ENCODE measurements at places on chromosomes 1 and 21.
A peak's percentile ranks its signal among the peaks of the same experiment; 100 is the strongest.

DNA sequence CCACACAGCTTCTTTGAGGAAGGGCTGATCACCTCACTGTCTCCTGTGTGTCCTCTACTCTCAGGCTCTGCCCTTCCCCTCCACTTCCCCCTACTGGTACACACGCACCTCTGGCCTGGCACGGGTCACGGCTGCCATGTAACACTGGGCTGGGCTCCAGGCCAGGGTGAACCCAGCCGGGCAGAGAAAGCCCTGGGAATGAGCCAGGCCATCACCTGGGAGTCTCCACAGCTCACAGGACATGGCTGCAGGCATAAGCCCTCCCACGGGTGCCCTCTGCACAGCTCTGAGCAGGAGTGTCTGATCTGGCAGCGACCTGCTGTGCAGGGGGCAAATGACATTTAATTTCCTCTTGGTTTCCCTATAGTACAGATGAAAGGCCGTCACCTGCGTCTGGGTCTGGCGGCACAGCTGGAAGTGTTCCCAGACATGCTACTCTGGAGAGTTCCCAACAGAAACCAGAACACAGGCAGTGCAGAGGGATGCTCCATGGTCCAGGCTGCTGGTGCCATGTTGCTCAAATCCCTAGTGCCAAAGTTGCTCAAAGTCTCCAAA lies 61.2 kb downstream of the ERI3 start:
- no peak for DNase-seq

GRCh38 chr1:217342105-217342504 lies 288.8 kb downstream of the GPATCH2 start:
- DNase-seq, result no peak

GRCh38 chr1:94079989-94080388 lies 41.0 kb downstream of the ABCA4 start:
- no peak for DNase-seq

- peak; percentile 12 for DNase-seq
These were observed 19.5 kb upstream of the COL6A2 start for GRCh38 chr21:46078322-46078977.

DNA sequence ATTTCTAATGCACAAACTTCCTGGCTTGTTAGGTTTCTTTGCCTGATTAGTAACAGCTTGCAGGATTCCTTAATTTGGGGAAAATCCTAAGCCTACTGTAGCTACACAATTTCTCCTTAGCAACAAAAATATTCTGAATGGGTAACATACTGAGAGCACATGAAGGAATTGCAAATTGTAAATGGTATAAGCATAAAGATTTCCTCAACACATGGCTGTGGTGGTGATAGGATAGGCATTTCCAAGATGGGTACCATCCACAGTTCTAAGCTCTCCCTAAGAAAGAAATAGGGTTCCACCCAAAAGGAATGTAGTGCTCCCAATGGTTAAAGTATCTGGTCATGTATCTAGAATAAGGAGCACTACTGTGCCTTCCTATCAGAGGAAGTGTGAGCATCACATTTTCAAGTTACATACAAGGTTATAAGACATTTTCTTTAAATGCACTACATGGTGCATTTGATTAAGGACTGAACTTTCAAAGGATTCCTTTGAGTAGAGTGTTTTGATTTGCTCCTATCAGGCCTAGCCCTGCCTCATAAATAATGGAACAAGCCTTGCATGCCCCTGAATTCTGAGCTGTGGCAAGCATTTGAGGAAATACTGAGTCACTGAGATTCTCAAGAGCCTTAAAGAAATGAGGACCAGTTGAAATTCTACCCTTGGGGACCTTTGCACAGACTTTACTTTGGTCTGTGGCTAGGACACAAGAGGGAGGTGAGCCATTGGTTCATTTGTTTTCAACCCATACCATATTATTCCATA lies 286.4 kb downstream of the PTBP2 start:
- no peak for DNase-seq

- DNase-seq, result no peak
These were observed 16.5 kb downstream of the TRIT1 start for GRCh38 chr1:39866767-39867166.

GRCh38 chr1:81270051-81270450 lies 530.7 kb upstream of the ADGRL2 start:
- no peak for DNase-seq

DNA sequence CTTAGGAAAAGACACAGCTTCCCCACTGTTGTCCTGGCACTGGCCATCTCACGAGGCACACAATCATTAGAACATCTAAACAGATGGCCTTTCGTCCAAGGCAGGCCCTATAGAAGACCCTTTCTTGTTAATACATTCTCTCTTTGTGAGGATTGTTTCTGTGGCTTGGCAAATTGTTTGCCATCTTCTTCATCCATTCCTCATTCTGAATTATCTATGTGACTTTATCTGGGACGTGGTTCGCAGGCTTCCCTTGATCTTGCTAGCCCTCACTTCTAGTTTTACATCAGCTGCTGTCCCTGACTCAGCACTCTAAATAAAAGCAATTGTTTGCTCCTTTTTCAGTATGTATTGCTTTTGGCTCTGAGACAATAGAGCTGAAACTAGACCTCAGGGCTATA lies 101.1 kb upstream of the ZC3H11B start:
- no peak for DNase-seq

DNA sequence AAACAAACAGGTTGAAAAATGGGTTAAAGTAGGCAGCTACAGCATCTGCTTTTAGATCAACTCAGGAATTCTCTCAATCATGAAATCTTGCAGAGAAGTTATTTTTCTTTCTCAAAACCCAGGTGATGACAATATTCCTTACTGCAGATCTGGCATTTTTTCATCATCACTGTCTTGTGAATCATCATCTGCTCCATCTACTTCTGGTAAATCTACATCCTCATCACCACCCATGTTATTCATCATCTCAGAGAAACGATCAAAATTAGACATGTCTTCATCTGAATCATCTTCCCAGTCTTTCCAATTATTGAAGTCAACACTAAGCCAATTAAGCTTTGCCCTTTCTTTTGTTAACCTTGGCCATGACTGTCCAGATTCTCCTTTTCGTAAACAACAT lies 21.8 kb downstream of the GBP2 start:
- DNase-seq, result no peak

DNA sequence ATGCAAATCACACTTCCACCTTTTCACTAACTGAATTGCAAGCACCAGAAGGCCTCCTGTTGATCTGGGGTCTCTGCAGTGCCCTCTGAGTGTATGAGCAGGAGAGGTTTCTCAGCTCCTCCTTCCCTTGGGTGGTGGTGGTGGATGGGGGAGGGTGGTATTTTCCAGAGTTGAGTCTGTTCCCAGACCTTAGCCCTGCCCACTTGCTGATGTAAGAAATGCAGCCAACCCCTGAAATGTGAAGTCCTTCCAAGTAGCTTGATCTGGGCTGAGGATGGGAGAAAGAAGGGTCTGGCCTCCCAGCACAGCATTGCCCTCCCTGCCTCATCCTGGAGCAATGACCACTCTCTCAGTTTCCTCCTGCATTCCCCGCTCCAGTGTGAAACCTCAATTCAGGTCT lies 6.3 kb upstream of the FOXD2 start:
- DNase-seq, result no peak

DNA sequence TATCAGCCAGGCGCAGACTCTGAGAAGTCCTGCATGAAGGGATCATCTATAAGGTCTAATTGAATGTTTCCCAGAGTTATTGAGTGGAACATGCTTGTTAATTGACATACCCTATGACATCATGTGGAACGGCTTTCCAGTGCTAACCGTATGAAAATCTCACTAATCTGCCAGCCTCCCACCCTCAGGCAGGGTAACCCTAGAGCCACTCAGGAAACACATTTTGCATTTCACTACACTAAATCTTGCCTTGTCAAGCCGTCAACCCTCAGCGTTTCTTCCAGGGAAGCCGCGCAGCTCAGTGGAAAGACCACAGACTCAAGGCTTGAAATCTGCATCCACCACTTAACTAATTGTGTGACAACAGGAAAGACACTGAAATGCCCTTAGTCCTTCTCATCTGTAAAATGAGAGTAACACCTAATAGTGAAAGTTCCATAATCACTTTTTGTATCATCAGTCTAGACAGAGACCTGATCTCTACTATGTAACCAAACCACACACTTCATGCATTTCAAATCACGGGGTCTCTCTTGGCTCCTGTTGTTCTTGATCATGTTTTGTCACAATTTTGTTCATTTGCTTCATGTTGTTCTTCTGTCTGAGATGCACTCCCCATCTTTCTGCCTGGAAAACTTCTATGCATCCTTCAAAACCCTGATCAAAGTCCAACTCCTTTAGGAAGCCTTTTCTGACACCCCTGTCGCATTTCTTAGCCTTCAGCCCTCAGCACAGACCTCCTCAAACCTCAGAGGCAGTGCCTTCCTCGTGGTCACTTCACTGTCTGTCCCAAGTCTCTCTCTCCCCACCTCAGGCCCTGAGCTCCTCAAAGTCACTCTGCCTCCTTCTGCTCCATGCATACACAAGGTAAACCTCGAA lies 246.5 kb downstream of the TOMM20 start:
- peak; percentile 32 for DNase-seq

- DNase-seq, result no peak
These were observed 37.1 kb downstream of the EIF4G3 start for GRCh38 chr1:21139601-21140000.

- DNase-seq, result no peak
These were observed 58.5 kb upstream of the ACTL8 start for GRCh38 chr1:17696417-17697301.

- no peak for DNase-seq
These were observed 95.5 kb upstream of the SGIP1 start for GRCh38 chr1:66438501-66438900.

DNA sequence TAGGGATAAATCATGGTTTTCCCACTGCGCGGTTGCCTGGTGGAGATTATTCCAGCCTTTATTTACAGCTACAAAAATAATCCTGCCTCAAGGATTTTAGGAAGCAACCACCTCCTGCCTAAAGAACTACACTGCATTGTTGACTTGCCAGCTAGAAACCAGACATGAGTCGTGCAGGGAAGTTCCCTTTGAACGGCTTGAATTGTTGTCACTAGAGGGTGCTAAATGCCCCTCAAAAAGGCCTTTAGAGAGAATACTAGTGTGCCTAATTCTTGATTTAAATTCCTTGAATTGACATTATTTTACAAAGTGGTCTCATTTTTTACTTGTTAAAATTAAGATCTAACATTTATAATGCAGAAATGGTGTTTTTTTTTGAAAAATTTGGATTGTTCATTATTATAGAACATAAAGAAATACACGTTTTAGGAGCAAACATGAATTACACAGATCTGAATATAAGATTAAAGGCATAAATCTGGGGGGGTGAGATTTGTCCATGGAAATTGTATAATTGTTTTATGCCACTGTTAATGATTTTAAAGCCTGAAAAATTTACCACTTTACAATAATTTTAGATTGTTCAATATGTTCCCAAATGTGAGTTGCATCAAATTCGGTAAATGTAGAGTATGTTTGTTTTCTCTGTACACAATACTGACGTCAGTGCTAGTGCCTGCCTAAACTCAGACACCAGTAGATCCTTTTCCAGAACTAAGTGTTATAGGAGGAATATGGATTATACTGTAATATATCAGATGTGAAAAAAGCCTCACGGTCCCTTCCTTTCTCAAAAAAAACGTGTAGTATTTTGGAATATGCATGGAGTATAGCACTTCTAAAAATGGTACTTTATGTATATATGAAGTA lies 7.6 kb upstream of the ERG start:
- no peak for DNase-seq

DNA sequence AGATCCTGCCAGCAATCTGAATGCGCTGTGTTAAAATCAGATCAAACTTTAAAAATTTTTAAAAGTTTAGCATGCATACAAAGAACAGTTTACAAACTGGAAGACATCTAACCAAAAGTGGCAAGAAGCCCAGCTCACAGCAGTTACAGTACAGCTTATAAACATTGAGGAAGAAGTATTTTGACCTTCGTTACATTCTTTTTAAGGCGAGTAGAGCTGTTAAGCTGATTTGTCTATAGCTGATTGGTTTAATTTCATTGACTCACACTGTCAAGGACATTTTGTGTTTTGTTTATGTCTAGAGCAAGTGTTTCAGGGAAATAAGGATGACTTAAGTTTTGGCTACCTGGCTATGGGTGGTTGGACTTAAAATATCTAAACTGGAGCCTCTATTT lies 3.0 kb upstream of the PGM1 start:
- DNase-seq, result no peak

GRCh38 chr1:213138391-213138790 lies 87.3 kb downstream of the RPS6KC1 start:
- DNase-seq, result no peak

DNA sequence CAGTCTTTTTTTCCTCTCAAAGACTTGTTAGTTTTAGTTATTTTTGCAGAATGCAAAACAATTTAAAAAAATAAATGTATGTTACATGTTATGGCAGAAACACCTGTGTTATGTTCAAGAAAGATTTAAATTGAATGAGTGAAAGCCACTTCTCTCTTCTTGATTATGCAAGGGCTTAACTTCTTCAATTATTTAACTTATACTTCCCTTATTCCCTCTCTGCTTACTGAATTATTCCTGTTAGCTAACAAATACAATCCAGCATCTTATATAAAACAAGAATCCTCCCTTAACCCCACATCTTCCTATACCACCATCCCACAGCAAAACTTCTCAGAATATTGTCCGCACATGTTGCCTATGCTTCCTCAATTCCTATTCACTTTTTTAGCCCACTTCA lies 10.7 kb upstream of the FCER1A start:
- no peak for DNase-seq

GRCh38 chr21:19541602-19542001 lies 1138.0 kb upstream of the TMPRSS15 start:
- DNase-seq, result no peak

DNA sequence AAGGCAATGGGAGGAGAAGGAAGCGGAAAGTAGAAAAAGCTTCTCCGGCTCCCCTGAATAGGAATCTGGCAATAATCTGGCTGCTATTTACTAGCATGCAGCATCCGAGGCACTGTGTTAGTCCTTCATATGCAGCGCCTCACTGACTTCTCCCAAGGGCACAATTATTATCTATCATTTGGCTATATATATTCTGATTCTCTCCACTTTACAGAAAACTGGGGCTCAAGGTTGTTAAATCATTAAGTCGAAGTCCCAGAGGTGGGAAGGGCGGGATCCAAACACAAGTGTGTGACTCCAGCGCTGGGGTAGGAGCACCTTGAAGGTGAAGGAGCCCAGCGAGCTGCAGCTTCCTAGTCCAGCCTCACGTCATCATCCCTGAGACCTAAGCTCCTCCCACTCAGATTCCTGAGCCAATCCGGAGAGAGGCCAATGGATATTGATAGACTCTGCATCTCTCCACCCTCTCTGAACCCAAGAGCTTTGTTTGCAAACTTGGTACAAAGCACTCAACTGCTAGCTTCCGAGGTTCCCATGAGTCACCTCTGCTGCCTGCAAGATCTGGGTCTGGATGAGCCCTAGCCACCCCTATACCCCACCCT lies 16.6 kb upstream of the EYA3 start:
- DNase-seq, result no peak

- no peak for DNase-seq
These were observed 152.0 kb downstream of the KAZN start for GRCh38 chr1:14750490-14750889.
